Naive thymus-derived CD4-positive, alpha-beta T cell (primary cell): ENCODE measurements at places on chromosomes 11 and 22. TPM values are rescaled to one million over a fixed set of nuclear protein-coding genes. Genes with fewer than 3 reads are reported as not detected.
A peak's percentile ranks its signal among the peaks of the same experiment; 100 is the strongest.

DNA sequence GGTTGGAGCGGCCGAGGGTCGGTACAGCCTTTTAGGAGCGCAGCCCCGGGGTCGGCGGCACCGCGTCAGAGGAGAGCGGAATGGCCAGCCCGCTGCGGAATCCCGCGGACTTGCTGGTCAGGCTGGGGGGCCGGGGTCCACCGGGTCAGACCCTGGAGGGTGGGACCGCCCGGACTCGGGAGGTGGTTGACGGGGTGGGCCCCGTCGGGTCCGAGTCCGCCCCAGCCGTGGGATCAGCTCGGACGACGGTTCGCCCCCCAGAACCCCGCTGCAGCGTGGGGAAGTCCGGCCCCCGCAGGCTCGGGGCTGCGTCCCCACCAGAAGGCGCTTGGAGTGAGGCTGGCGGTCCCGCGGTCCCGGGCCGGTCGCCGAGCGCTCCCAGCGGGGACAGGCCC lies 301 bp upstream of the ADM2 start:
- peak overlapping the region; percentile 45 for H3K27ac ChIP-seq
- DNase-seq = no peak
- H3K4me1 ChIP-seq = peaks cover 8% of the 10 kb centered on the region
- peak overlapping the region; percentile 39 for H3K4me3 ChIP-seq
- no peaks in the 10 kb centered on the region for H3K36me3 ChIP-seq
- no peaks in the 10 kb centered on the region for H3K27me3 ChIP-seq

DNA sequence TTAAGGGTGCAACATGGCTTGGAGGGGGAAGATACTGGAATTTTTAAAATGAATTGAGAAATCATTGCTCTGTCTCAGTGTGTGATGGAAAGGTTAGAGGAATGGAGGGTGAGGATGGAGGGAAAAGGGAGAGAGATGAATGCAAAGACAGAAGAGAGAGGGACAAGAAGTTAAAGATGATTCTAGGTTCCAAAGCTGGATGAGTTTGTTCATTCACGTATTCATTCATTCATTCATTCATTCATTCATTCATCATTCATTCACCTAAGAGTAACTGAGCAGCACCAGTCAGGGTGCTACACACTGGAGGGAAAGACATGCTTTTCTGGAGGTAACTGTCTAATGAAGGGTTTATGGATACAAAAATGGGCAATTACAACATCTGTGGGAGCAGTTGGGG lies 209.2 kb downstream of the GRIK4 start:
- H3K36me3 ChIP-seq = no peaks in the 10 kb centered on the region
- DNase-seq = no peak
- no peak overlapping the region for H3K27ac ChIP-seq
- H3K4me1 ChIP-seq = no peaks in the 10 kb centered on the region
- no peak overlapping the region for H3K4me3 ChIP-seq
- H3K27me3 ChIP-seq = no peaks in the 10 kb centered on the region

- H3K27me3 ChIP-seq = no peaks in the 10 kb centered on the region
- no peaks in the 10 kb centered on the region for H3K36me3 ChIP-seq
- no peaks in the 10 kb centered on the region for H3K4me1 ChIP-seq
- peak within 1 kb of the TSS; percentile 66 for H3K27ac ChIP-seq
- peak; percentile 67 for DNase-seq
- H3K4me3 ChIP-seq = peak within 1 kb of the TSS; percentile 74
Observed at GRCh38 chr11:64165842-64166635, at the start of gene MACROD1. Gene MACROD1 (minus strand): TSS chr11:64166113. CDS start chr11:64165994, 119 bp downstream.

DNA sequence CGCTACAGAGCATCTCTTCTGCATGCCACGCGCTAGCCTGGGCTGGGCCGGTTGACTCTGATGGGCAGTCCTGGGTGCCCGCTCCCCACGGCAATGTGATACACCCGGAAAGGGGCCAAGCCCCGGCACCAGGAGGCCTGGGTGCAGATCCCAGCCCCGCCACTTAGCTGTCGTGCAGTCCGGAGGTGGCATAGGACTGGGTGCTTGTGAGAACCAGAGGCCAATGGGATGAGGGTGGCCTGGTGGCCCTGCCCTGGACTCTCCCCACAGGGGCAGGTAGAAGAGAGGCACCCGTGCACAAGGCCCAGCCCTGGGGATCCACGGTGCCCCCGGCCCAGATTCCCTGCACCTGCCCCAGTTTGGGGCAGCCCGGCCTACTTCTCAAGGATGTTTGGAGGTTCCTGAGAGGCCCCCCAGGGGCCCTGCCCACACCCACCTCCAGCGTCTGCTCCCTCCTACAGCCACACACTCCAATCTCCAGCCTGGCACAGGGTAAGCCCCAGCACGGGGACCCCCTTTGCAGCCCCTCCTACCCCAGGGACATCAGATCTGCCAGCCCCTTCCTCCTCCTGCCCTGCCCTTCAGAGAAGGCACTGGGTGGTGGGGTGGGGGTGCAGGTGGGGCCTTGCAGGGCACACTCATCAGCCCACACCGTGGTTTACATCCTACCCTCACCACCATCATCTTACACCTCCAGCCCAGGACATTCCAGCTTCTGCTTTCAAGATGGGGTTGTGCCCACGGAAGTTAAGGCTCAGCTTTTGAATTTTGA lies 66.9 kb downstream of the CYTH4 start:
- no peak overlapping the region for H3K27ac ChIP-seq
- DNase-seq = no peak
- no peaks in the 10 kb centered on the region for H3K4me1 ChIP-seq
- H3K27me3 ChIP-seq = no peaks in the 10 kb centered on the region
- H3K4me3 ChIP-seq = no peak overlapping the region

- no peak for DNase-seq
- no peak overlapping the region for H3K4me3 ChIP-seq
- no peaks in the 10 kb centered on the region for H3K36me3 ChIP-seq
- no peaks in the 10 kb centered on the region for H3K27me3 ChIP-seq
- peaks cover 17% of the 10 kb centered on the region for H3K4me1 ChIP-seq
Observed at GRCh38 chr11:43871051-43871450, 9.6 kb upstream of the ALKBH3 start.

GRCh38 chr11:44903518-44903917 lies 47.2 kb downstream of the TP53I11 start:
- H3K4me3 ChIP-seq = no peak overlapping the region
- H3K4me1 ChIP-seq = no peaks in the 10 kb centered on the region
- H3K36me3 ChIP-seq = no peaks in the 10 kb centered on the region

DNA sequence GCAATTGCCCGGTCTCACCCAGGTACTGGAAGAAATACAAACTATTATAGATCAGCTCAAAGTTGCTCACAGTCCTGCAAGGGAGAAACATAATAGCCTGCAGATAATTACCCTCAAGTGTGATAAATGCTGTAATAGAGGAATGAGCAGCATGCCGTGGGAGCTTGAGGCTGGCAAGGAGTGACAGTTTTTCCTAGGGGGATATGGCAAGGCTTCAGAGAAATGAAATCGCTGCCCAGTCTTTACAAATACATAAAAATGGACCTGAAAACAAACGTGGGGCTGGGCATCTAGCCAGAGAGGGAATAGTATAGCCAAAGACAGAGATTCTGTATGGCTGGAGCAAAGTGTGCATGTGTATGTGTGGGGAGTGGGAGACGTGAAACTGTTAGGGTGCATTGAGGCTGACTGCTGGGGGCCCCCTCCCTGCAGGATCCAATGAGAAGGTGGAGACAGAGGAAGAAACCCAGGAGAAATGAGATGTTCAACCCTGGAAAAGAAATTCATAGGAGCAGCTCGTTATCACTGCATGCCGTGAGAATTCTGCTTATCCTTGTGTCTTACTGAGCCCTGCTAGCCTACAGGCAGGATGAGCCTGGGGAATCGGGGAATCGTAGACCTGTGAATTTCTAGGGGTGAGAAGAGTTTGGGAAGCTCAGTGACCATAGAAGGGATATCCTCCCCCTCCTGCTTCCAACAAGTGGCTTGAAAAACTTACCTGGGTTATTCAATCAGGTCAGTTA lies 167.0 kb downstream of the LDLRAD3 start:
- no peak for DNase-seq
- no peaks in the 10 kb centered on the region for H3K27me3 ChIP-seq
- no peak overlapping the region for H3K4me3 ChIP-seq
- H3K27ac ChIP-seq = no peak overlapping the region
- H3K36me3 ChIP-seq = no peaks in the 10 kb centered on the region

- DNase-seq = no peak
- H3K36me3 ChIP-seq = no peaks in the 10 kb centered on the region
- no peaks in the 10 kb centered on the region for H3K27me3 ChIP-seq
- no peak overlapping the region for H3K4me3 ChIP-seq
Observed at GRCh38 chr11:69378303-69379141, 84.6 kb downstream of the MYEOV start.

GRCh38 chr11:26805001-26805400 lies 83.1 kb upstream of the SLC5A12 start:
- no peak overlapping the region for H3K27ac ChIP-seq
- no peak for DNase-seq
- no peaks in the 10 kb centered on the region for H3K4me1 ChIP-seq

- no peak overlapping the region for H3K27ac ChIP-seq
- H3K4me1 ChIP-seq = no peaks in the 10 kb centered on the region
- no peak for DNase-seq
- no peaks in the 10 kb centered on the region for H3K27me3 ChIP-seq
Observed at GRCh38 chr11:126669416-126669815, 313.9 kb downstream of the ST3GAL4 start.

RIC3 gene
- 7.3 TPM in 2 replicates for total RNA-seq

DNA sequence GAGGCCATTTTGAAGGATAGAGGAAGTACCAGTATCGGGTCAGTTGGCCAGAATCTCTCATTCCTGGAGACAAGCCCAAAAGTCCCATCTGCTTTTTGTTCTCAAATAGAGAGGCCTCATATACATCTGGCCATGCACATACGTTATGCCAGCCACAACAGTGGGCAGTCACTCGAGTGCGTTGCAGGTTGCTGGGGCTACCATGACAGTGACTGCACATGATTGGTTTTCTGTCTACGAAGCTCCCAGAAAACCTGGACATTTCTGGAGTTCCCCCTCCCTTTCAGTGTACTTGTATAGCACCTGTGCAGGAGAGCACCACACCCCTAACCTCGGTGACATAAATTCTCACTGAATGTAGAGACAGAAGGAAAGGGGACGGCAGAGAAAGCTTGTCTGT lies 62.1 kb downstream of the C22orf31 start:
- H3K27ac ChIP-seq = no peak overlapping the region
- no peaks in the 10 kb centered on the region for H3K36me3 ChIP-seq
- no peak overlapping the region for H3K4me3 ChIP-seq
- no peaks in the 10 kb centered on the region for H3K27me3 ChIP-seq

GRCh38 chr11:47426062-47426956 lies at the start of gene PSMC3:
Gene PSMC3 (minus strand): TSS chr11:47426439. CDS start chr11:47426279, 160 bp downstream.
- peak within 1 kb of the TSS; percentile 95 for H3K4me3 ChIP-seq
- no peaks in the 10 kb centered on the region for H3K27me3 ChIP-seq
- H3K4me1 ChIP-seq = peaks cover 10% of the 10 kb centered on the region
- peak within 1 kb of the TSS; percentile 96 for H3K27ac ChIP-seq
- peak; percentile 99 for DNase-seq

- H3K36me3 ChIP-seq = no peaks in the 10 kb centered on the region
- H3K4me3 ChIP-seq = no peak overlapping the region
- DNase-seq = no peak
- no peak overlapping the region for H3K27ac ChIP-seq
- H3K4me1 ChIP-seq = no peaks in the 10 kb centered on the region
Observed at GRCh38 chr11:134552749-134553148, 140.7 kb upstream of the B3GAT1 start.

GRCh38 chr22:43520632-43521039 lies 108.8 kb downstream of the MPPED1 start:
- no peak overlapping the region for H3K4me3 ChIP-seq
- H3K27me3 ChIP-seq = no peaks in the 10 kb centered on the region
- H3K36me3 ChIP-seq = no peaks in the 10 kb centered on the region
- H3K27ac ChIP-seq = no peak overlapping the region
- no peak for DNase-seq
- no peaks in the 10 kb centered on the region for H3K4me1 ChIP-seq

- no peak for DNase-seq
- H3K27ac ChIP-seq = no peak overlapping the region
- no peaks in the 10 kb centered on the region for H3K36me3 ChIP-seq
- no peaks in the 10 kb centered on the region for H3K4me1 ChIP-seq
- H3K27me3 ChIP-seq = no peaks in the 10 kb centered on the region
Observed at GRCh38 chr22:22158207-22158816, 86.3 kb upstream of the VPREB1 start.

GRCh38 chr11:70405679-70406395 lies 7.5 kb downstream of the CTTN start:
- no peaks in the 10 kb centered on the region for H3K4me1 ChIP-seq
- H3K4me3 ChIP-seq = no peak overlapping the region
- no peaks in the 10 kb centered on the region for H3K27me3 ChIP-seq
- no peak for DNase-seq
- no peaks in the 10 kb centered on the region for H3K36me3 ChIP-seq
